Fibroblast of villous mesenchyme (primary cell): ENCODE measurements at places on chromosomes 3 and 15. TPM values are rescaled to one million over a fixed set of nuclear protein-coding genes. Genes with fewer than 3 reads are reported as not detected.

DNA sequence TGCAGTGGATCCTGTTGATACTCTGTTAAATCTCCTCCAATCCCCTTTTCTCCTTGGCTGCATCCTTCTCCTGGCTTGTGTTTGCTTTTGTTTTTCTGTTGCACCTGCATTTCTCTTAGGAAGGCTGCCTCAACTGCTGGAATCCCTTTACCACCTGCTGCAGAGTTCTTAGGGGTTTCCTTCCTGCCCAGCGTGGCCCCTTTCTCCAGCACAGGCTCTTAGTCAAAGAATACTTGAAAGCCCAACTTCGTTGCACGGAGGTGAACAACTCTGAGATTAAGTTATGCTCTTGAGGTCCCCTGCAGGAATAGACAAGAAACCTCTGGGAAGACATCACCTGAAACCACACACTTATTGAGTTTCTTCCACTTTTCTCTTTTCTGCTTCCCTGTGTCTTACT lies 121.6 kb upstream of the GRM7 start:
- DNase-seq, result no peak

INKA1 gene
- 4.7 and 11.0 TPM in 2 replicates for total RNA-seq

GRCh38 chr3:82002491-82002890 lies 241.0 kb upstream of the GBE1 start:
- no peak for DNase-seq

DNA sequence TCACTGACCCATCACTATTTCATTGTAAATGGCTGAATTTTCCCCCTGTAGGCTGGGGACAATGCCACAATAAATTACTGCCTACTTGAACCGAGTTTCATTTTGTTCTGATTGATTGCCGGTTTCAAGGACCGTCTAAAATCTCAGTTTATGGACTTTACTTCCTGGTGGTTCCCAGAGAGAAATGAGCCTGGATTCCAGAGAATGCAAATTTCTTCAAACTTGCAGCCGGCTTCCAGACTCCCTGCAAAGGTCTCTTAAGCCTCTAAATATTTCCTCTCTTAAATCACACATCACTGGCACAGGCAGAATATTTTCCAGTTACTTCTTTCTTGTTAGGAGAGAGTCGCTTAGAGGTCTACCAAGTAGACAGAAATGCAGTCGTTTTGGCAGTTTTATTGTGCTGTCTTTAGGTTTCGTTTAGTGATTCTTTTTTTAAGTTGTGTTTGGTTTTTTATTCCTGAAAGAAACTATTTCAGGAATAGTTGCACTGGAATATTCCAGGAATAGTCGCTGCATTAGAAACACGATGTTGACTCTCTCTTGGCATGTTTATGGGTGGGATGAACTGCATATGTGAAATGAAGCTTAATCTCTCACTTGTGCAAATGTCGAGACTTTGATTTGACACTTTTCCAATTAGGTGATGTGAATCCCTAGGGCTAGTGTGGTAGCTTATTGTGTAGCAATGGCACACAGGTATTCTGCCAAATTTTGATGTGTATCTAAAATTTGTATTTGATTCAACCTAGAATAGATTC lies 284.1 kb upstream of the NR2E3 start:
- DNase-seq, result peak; percentile 61

- no peak for DNase-seq
Observed at GRCh38 chr3:141261472-141262307, 30.1 kb downstream of the PXYLP1 start.

GRCh38 chr15:68635141-68635540 lies 56.3 kb downstream of the CORO2B start:
- DNase-seq, result no peak
